Endothelial cell (in vitro differentiated cells): ENCODE measurements at places on chromosomes 4 and X. TPM values are rescaled to one million over a fixed set of nuclear protein-coding genes. Genes with fewer than 3 reads are reported as not detected.

DNA sequence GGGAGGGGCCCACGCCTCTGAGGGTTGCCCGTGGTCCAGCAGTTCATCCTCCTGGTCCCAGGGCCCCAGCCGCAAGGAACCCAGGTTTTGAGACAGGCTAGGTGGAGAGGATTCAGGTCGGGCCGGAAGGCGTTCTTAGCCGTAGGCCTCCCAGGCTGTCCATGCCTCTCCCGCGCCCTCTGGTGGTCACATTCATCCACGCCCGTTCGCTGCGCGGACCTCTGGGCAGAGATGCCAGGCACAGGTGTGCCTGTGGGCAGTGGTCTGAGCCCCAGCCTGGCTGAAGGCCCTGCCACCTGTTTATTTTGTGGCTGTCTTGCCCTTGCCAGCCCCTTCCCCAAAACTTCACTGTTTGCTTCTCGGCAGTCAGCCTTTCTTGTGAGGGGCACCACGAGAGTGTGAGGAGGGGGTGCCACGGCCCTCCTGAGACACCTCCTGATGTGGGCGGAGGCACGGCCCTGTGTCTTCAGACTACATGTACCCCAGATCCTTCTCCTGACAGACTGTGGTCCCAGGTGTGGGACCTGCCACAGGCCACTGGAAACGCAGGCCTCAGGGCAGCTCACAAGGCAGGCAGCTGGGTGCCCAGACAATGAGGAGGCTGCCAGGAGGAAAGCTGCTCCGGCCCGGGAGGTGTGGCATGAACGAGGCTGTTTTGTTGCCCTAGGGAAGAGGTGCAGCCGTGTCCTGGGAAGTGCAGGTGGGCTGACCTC is 5.0 kb downstream of the UVSSA start:
- peak; percentile 93 for DNase-seq

DNA sequence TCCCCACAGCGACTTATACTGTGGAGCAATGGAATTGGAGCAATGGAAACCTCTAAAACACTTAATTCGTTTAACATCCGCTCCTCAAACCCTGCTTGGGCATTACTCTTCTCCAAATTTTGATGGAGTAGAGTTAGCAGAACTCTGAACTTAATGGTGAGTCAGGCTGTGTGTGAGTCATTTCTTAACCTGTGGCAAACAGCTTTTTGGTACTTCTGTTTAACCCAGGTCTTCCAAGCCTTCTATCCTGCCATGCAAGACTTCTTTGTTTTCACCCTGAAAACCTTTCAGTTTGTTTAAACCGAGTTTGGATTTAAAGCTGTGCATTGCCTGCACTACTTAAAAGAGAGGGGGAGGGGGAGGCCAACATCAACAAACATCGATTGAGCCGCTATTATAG is 3.6 kb upstream of the AMOT start:
- no peak for DNase-seq

DNA sequence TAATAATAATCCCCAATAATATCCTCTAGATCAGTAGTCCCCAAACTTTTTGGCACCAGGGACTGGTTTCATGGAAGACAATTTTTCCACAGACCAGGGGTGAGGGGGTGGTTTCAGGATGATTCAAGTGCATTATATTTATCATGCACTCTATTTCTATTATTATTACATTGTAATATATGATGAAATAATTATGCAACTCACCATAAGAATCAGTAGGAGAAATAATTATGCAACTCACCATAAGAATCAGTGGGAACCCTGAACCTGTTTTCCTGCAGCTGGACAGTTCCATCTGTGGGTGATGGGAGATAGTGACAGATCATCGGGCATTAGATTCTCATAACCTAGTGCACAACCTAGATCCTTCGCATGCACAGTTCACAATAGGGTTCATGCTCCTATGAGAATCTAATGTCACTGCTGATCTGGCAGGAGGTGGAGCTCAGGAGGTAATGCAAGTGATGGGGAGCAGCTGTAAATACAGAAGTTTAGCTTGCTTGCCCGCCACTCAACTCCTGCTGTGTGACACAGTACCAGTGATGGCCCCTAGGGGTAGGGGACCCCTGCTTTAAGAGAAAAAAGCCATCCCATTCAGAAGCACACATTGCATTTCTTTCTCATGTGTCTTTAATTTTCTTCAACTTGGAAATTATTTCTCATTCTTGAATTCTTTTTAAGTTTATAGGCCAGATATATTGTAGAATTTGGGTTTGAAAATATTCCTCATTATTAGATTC is 16.0 kb upstream of the SH3RF1 start:
- DNase-seq: no peak

DNA sequence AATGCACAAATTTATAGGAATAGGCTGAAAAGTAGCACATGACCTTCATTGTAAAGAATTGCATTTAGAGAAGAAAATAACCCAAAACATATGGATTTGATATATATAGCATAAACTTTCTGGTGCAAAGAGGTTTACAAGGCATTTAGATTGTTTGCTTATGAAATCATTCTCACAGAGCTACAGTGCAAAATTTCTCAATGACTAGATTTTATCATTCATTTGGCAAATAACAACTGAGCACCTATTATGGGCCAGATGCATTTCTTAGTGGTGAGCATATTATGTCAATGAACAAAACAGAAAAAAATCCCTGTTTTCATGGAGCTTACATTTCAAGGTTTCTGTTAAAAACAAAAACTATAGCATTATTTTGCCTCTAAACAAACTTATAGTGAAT is 34.1 kb upstream of the TNIP3 start:
- DNase-seq: no peak

DNA sequence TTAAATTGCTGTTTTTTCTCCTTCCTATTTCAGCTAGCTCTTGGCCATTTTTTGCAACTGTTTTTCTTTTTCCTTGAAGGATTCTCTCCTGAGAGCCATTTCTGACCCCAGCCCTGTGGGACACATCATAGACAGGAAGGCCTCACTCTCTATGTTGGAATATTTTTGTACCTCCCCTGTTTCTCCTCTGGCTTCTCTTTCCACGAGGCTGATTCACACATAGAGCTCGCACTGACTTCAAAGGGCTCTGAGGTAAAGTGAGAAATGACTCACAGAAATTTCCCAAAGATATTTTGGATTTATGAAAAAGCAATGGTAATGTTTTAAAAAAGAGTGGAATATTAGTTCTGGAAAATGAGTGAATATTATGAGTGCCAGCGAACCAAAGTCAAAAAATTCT is 181.7 kb upstream of the IGFBP7 start:
- DNase-seq: no peak

GRCh38 chr4:31239886-31240285 is 519.7 kb downstream of the PCDH7 start:
- no peak for DNase-seq

GRCh38 chr4:151409470-151410313 is 716 bp downstream of the FHIP1A start:
- DNase-seq: peak; percentile 9

Gene CSAG3
- total RNA-seq: 5.5 TPM

Gene MTTP
- 0.26 TPM for total RNA-seq
